ENCODE measurements at places on chromosomes 4 and X. TPM values are rescaled to one million over a fixed set of nuclear protein-coding genes. Genes with fewer than 3 reads are reported as not detected.

GRCh38 chrX:84717343-84717742 lies 215.1 kb upstream of the HDX start:
- H3K27ac ChIP-seq: no peak overlapping the region
- no peaks in the 10 kb centered on the region for H3K36me3 ChIP-seq
- no peaks in the 10 kb centered on the region for H3K27me3 ChIP-seq

DNA sequence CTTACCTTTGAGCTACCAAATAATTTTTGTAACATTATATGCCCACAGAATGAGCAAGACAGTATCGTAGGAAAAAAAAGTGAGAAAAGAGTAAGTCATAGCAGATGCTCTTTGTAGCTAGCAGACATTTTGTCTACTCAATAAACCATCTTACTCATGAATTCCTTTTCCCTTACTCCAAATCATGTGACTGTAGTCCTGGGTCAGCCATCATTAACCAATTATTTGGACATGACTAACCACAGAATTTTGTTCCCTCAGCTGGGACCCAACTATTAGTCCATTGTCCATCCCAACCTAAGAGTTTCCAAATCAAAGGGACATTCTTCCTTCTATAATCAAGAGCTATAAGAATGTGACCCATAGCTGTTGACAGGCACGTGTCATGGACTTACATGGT lies 11.4 kb downstream of the UBE2D3 start:
- DNase-seq: no peak
- H3K36me3 ChIP-seq: peaks cover 2% of the 10 kb centered on the region
- no peak overlapping the region for H3K4me3 ChIP-seq
- H3K4me1 ChIP-seq: peaks cover 5% of the 10 kb centered on the region
- H3K27ac ChIP-seq: no peak overlapping the region

DNA sequence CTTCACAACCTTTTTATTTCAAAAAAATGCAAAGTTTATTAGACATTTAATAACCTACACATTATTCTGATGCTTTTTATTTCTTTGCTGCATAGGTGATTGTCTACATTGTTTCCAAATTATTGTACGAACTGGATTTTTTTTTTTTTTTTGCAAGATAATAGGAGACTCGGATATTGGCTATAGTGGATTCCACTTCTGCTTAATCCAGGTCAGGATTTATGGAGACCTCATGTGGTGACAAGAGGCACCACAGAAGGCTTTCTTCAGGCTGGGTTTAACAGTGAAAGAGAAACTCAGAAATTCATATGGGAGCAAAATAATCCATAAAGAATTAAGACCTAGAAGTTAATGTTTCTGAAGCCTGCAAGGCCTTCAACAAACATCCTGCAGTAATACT lies 2.4 kb upstream of the SLIT2 start:
- no peaks in the 10 kb centered on the region for H3K4me1 ChIP-seq
- no peaks in the 10 kb centered on the region for H3K36me3 ChIP-seq
- H3K27me3 ChIP-seq: peaks cover 7% of the 10 kb centered on the region
- DNase-seq: no peak

DNA sequence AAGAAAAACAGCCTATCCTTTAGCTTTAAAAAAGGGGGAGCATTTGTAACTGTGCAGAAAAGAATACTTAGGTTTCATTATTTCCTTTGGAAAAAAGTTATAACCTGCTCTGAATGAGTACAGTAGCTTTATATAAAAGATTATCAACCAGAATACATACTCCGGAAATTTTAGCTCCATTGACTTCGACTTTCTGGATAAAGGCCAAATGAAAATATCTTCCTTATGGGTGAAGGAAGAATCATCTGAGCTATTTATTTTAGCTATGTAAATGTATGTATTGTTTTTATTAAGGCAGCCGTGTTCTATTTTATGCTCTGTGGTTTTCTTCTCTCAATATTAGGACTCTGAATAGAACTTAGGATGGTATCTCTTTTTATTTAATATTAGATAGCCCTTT lies 69.0 kb upstream of the ETNPPL start:
- no peak overlapping the region for H3K27ac ChIP-seq
- no peaks in the 10 kb centered on the region for H3K27me3 ChIP-seq
- no peaks in the 10 kb centered on the region for H3K36me3 ChIP-seq
- no peak for DNase-seq
- H3K4me3 ChIP-seq: no peak overlapping the region

- no peaks in the 10 kb centered on the region for H3K27me3 ChIP-seq
- H3K4me3 ChIP-seq: no peak overlapping the region
- H3K27ac ChIP-seq: no peak overlapping the region
These were observed 151.0 kb downstream of the C4orf33 start for GRCh38 chr4:129246910-129247461.

- no peak overlapping the region for H3K4me3 ChIP-seq
- H3K36me3 ChIP-seq: no peaks in the 10 kb centered on the region
- no peaks in the 10 kb centered on the region for H3K4me1 ChIP-seq
- no peak for DNase-seq
- H3K27me3 ChIP-seq: no peaks in the 10 kb centered on the region
These were observed 123.0 kb upstream of the PLS3 start for GRCh38 chrX:115437841-115438595.

DNA sequence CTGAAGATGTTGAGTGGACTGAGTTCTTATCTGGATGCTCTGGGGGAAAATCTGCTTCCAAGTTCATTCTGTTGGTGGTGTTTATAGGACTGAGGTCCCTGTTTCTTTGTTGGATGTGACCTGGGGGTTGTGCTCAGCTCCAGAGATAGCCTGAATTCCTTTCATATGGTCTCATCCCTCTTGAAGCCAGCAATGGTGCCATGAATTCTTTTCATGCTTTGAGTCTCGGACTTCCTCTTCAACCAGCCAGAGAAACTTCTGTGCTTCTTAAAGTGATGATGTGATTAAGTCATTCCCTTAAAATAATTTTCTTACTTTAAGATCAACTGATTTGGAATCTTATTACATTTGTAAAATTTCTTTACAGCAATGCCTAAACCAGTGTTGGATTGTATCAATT lies 233.8 kb upstream of the UGT8 start:
- H3K27me3 ChIP-seq: no peaks in the 10 kb centered on the region
- no peaks in the 10 kb centered on the region for H3K4me1 ChIP-seq
- DNase-seq: no peak
- H3K4me3 ChIP-seq: no peak overlapping the region
- no peak overlapping the region for H3K27ac ChIP-seq

- no peaks in the 10 kb centered on the region for H3K4me1 ChIP-seq
- no peak overlapping the region for H3K27ac ChIP-seq
- no peaks in the 10 kb centered on the region for H3K36me3 ChIP-seq
- DNase-seq: no peak
These were observed 13.0 kb upstream of the SPRY1 start for GRCh38 chr4:123383566-123383965.

- H3K4me1 ChIP-seq: no peaks in the 10 kb centered on the region
- H3K4me3 ChIP-seq: no peak overlapping the region
- H3K27me3 ChIP-seq: no peaks in the 10 kb centered on the region
- peaks cover 14% of the 10 kb centered on the region for H3K36me3 ChIP-seq
- no peak for DNase-seq
These were observed 82.0 kb downstream of the ATP8A1 start for GRCh38 chr4:42574870-42575430.

- H3K27ac ChIP-seq: no peak overlapping the region
- no peaks in the 10 kb centered on the region for H3K36me3 ChIP-seq
- DNase-seq: no peak
These were observed 358.4 kb downstream of the PRR32 start for GRCh38 chrX:127177966-127178365.

GRCh38 chrX:118115953-118116712 lies 477 bp downstream of the KLHL13 start:
- no peaks in the 10 kb centered on the region for H3K4me1 ChIP-seq
- no peaks in the 10 kb centered on the region for H3K36me3 ChIP-seq
- H3K27ac ChIP-seq: no peak overlapping the region
- no peak for DNase-seq
- H3K27me3 ChIP-seq: no peaks in the 10 kb centered on the region

GRCh38 chr4:125520258-125520990 lies 205.7 kb downstream of the FAT4 start:
- H3K4me3 ChIP-seq: no peak overlapping the region
- H3K27ac ChIP-seq: no peak overlapping the region
- no peaks in the 10 kb centered on the region for H3K4me1 ChIP-seq

DNA sequence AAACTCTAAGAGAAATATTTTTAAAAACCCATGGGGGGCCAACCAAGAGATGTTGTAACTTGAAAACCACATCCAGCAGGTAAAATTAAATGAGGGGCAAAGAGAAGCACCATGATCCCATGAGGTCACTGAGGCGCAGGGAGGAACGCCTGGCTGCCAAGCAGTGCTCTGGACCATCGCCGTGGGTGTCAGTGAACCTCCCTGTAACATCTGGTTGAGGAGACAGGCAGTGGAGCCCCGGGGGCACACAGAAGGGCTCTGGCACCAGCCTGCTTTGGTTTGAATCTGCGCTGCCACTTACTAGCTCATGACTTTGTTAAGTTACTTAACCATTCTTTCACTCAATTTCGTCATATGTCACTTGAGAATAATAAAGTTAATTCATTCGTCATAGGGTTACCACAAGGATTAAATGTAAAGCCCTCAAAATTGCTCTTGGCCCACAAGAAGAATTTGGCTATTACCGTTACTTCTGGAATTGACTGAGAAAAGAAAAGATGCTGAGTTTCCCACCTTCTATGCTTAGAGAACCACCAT lies 41.6 kb upstream of the SLC25A4 start:
- H3K4me1 ChIP-seq: peaks cover 3% of the 10 kb centered on the region
- H3K36me3 ChIP-seq: no peaks in the 10 kb centered on the region
- no peak overlapping the region for H3K4me3 ChIP-seq
- DNase-seq: no peak

DNA sequence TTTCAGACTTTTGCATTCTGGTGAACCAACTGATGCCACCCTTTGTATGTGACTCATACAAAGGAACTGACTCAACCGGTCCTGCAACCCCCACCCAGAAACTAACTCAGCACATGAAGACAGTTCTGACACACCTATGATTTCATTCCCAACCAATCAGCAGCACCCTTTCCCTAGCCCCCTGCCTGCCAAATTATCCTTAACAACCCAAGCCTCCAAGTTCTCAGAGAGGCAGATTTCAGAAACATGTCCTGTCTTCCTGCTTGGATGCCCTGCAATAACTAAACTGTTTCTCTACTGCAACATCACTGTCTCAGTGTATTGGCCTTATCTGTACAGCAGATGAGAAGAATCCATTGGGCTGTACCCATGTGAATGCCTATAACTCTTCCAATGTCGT lies 284.7 kb downstream of the CAMK2D start:
- no peaks in the 10 kb centered on the region for H3K4me1 ChIP-seq
- DNase-seq: no peak
- H3K27ac ChIP-seq: no peak overlapping the region
- no peak overlapping the region for H3K4me3 ChIP-seq
- H3K36me3 ChIP-seq: no peaks in the 10 kb centered on the region

DNA sequence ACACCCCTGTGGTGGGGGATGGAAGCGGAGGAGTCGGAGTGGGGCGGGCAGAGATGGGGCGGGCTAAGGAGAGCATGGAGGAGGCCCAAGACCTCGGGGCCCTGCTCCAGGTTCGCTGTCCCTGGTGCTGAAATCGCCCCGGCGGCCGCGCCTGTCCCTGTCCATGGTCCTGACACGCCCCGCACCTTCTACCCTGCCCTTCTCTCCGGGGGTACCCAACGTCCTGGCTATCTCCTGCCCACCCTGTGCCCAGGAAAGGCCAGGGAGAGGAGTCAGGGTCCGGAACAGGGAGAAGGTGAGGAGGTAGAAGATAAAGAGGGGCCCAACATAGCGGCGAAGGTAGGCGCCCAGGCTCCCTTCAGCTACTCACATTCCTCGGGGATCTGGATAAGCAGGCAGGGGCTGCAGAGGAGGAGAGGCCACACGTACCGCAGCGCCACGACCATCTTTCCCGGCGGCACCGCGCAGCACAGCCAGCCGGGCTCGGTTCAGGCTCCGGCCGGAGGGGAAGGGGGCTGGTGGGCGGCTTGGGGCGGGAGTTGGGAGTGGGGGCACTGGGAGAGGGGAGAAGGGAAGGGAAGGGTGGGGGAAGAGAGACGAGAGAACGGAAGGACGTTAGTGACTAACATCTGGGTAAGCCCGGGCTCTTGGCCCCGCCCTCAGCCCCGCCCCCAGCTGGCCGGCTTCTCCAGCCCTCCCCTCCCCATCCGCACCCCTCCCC lies 10.4 kb downstream of the L1CAM start:
- no peak for DNase-seq
- H3K27ac ChIP-seq: no peak overlapping the region
- H3K36me3 ChIP-seq: no peaks in the 10 kb centered on the region

- no peak for DNase-seq
- no peaks in the 10 kb centered on the region for H3K36me3 ChIP-seq
- H3K27me3 ChIP-seq: no peaks in the 10 kb centered on the region
- no peak overlapping the region for H3K27ac ChIP-seq
- H3K4me3 ChIP-seq: no peak overlapping the region
These were observed 438.7 kb upstream of the IGFBP7 start for GRCh38 chr4:57548856-57549255.

- no peaks in the 10 kb centered on the region for H3K36me3 ChIP-seq
- H3K27ac ChIP-seq: no peak overlapping the region
- H3K4me3 ChIP-seq: no peak overlapping the region
- DNase-seq: no peak
- H3K4me1 ChIP-seq: no peaks in the 10 kb centered on the region
These were observed 38.6 kb downstream of the PTCHD1 start for GRCh38 chrX:23373129-23373804.

DNA sequence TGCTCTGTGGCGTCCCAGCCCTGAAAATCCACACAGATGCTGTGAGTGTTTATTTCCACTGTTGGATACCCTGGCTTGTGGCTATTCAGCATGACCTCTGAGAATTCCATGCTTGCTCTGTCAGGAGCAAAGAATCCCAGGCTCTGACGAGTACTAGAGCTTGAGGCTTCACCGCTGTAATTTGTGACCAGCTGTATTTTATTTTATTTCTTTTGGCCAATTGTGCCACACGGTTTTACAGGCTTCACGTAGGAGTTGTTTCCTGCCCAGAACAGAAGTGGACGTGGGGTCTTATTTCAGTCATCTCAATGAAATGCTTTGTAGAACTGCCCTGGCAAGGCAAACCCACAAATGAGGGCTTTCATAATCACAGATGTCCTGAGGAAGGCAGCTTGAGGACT lies 69.4 kb upstream of the CLDN34 start:
- no peak overlapping the region for H3K4me3 ChIP-seq
- DNase-seq: no peak
- no peaks in the 10 kb centered on the region for H3K36me3 ChIP-seq
- no peaks in the 10 kb centered on the region for H3K4me1 ChIP-seq
- H3K27me3 ChIP-seq: no peaks in the 10 kb centered on the region
- no peak overlapping the region for H3K27ac ChIP-seq

GRCh38 chr4:99248714-99249113 lies 29.7 kb upstream of the ADH6 start:
- no peaks in the 10 kb centered on the region for H3K4me1 ChIP-seq
- DNase-seq: no peak
- no peak overlapping the region for H3K4me3 ChIP-seq
- H3K27ac ChIP-seq: no peak overlapping the region
- no peaks in the 10 kb centered on the region for H3K27me3 ChIP-seq
- H3K36me3 ChIP-seq: no peaks in the 10 kb centered on the region

PRR32 gene
- total RNA-seq: not detected

OFD1 gene
- 34.0 TPM for total RNA-seq

PRKG2 gene
- total RNA-seq: not detected

OTC gene
- total RNA-seq: not detected

STIM2 gene
- 24.4 TPM for total RNA-seq

ZNF157 gene
- not detected for total RNA-seq

SSX3 gene
- not detected for total RNA-seq

CXCL5 gene
- not detected for total RNA-seq

SOX3 gene
- total RNA-seq: not detected

UXT gene
- total RNA-seq: 147 TPM

SPANXA1 gene
- total RNA-seq: not detected

CD38 gene
- 19.0 TPM for total RNA-seq

MAGEE1 gene
- 4.4 TPM for total RNA-seq

GLUD2 gene
- total RNA-seq: 0.13 TPM

GAGE1 gene
- total RNA-seq: not detected

ADAM29 gene
- not detected for total RNA-seq

FGF16 gene
- total RNA-seq: not detected

TEX11 gene
- not detected for total RNA-seq

HSFX2 gene
- not detected for total RNA-seq

SCML1 gene
- 0.62 TPM for total RNA-seq

MMRN1 gene
- 1.1 TPM for total RNA-seq

Data from GM12878 (cell line).